ENCODE measurements at places on chromosomes 11 and 22. TPM values are rescaled to one million over a fixed set of nuclear protein-coding genes. Genes with fewer than 3 reads are reported as not detected.

DNA sequence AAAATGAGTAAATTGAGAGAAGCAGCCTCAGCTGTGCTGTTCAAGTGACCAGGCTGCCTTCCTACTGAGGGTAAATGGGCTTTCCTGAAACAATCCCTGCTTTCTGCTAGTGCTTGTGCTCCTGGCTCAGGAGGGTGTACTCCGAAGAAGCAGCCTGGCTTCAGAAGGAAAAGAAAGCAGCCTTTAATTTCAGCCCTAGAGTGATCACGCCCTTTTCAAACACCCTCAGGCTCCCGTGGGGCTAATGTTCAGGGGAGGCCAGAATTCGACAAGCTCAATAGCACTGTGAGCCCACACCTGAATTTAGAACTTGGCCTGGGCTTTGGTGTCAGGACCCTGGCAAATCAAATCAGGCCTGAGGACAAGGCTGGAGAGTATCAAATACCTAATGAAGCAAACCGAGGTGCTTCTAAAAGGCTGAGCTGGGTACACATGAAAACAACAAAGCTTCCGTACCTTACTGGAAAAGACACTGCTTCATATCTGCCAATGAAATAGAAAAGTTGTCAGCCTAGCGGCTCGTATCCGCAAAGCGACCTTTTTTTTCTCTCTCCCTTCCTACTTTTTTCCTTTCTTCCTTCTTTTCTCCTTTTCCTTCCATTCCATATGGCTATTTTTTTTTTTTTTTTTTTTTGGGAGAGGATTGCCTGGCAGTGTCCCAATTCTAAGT, 387.8 kb downstream of the SOX6 start:
- DNase-seq = no peak

DNA sequence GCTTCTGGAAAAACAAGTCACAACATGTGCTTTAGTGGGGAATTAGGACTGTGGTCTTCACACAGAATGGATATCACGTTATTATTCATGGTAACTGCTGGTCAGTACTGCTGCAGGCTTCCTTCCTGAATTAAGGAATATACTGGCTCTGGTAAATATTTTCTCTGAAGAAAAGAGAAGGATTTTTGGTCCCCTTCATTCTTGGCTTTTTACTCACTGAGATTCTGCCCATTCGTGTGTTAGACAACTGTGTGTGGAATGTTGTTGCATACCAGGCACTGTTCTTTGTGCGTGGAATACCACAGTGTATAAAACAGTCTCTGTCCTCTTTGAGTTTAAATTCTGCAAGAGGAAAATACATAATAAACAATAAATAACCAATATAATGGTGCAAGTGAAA, 80.3 kb downstream of the ALX4 start:
- no peak for DNase-seq

DNA sequence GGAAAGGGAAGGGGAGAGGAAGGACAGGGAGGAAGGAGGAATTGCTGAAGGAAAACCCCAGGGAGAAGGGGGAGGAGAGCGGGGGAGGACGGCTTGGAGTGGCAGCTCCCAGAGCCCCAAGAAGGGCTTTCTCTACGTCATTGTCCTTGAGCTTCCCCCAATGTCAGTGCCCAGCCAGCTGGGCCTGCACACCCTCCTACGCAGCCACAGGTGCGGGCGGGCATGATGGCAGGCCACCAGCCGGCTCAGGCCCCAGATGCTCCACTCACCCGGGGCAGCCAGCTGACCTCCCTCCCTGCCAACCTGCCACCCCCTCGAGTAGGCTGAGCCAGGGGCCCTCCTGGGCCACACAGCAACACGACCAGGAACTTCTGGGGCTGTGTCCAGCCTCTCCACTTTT, 11.2 kb downstream of the SYT7 start:
- no peak for DNase-seq

The LRRC75B gene
- total RNA-seq = 5.0 TPM
